Upper lobe of right lung (tissue), 1 donor: ENCODE measurements at places on chromosomes 2 and 18. TPM values are rescaled to one million over a fixed set of nuclear protein-coding genes. Genes with fewer than 3 reads are reported as not detected.

- peak overlapping the region; percentile 85 for H3K27ac ChIP-seq
- peaks cover 21% of the 10 kb centered on the region for H3K4me1 ChIP-seq
- H3K27me3 ChIP-seq, result no peaks in the 10 kb centered on the region
- peaks cover 17% of the 10 kb centered on the region for H3K36me3 ChIP-seq
- H3K4me3 ChIP-seq, result peak overlapping the region; percentile 63
Observed at GRCh38 chr18:79965119-79965902, 868 bp downstream of the HSBP1L1 start.

Gene DLX1
- not detected for total RNA-seq

DNA sequence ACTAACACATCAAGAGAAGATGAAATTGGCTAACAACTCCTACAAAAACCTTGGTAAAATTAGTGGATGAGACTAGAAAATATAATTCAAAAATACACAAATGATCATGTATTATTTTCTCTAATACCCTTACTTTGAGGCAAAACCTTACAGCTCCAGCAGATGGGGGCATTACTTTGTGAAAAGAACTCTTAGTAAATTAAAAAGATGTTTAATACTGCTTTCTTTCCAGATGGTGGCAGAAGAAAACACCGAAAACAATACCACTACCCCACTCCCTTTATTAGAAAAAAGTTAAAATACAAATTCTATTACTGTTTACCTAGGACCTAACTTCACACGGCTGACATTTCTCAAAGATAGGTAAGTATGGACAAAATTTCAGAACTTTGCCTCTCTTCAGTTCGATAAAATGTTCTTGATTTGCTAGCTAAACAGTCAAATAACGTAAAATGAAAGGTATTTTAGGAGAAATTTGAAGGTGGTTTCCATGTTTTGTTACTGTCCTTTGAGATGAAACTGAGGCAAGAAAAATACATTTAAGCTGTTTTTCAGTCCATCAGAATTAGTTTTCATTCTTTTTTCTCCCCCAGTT lies 30.6 kb downstream of the ORC4 start:
- H3K27ac ChIP-seq, result no peak overlapping the region
- no peaks in the 10 kb centered on the region for H3K4me1 ChIP-seq
- no peaks in the 10 kb centered on the region for H3K27me3 ChIP-seq
- no peak overlapping the region for H3K4me3 ChIP-seq
- no peak for DNase-seq

- H3K27ac ChIP-seq, result peak overlapping the region; percentile 99
- no peaks in the 10 kb centered on the region for H3K36me3 ChIP-seq
- peak overlapping the region; percentile 2 for H3K4me3 ChIP-seq
- DNase-seq, result no peak
- H3K27me3 ChIP-seq, result no peaks in the 10 kb centered on the region
Observed at GRCh38 chr2:9552219-9553178, 3.1 kb downstream of the ADAM17 start.

DNA sequence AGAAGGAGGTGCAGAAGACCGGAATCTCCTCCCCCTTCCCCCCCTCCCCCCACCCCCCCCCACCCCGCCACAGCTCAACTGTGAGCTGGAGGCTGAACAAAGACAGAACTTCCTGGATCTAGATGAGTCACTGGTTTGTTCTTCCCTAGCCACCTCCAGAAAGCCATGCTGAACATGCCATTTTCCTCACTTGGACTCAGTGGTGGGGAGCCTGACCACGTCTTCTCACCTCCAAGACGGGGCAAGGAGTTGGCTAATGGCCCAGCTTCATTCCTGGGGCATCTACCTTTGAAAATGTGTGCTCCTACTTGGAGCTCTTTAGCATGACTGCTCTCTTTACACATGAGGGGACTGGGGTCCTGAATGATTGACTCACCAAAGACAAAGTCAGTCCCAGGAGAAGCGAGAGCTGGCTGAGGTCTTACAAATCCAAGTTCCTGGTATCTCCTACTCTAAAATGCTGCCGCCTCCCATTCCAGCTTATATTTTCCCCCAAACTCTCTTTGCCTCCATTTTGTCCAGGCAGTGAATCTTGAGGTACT lies 22.6 kb upstream of the FZD5 start:
- no peaks in the 10 kb centered on the region for H3K27me3 ChIP-seq
- H3K36me3 ChIP-seq, result no peaks in the 10 kb centered on the region
- peak overlapping the region; percentile 47 for H3K27ac ChIP-seq
- no peak overlapping the region for H3K4me3 ChIP-seq

Gene ABCG5
- not detected for total RNA-seq

GRCh38 chr18:57397440-57398132 lies 37.6 kb upstream of the ONECUT2 start:
- H3K27me3 ChIP-seq, result no peaks in the 10 kb centered on the region
- H3K36me3 ChIP-seq, result no peaks in the 10 kb centered on the region
- H3K4me1 ChIP-seq, result no peaks in the 10 kb centered on the region
- DNase-seq, result no peak

Gene LRRC30
- not detected for total RNA-seq

Gene C2orf66
- total RNA-seq, result 0.38 TPM

- no peak overlapping the region for H3K4me3 ChIP-seq
- H3K27me3 ChIP-seq, result peaks cover 40% of the 10 kb centered on the region
- no peak overlapping the region for H3K27ac ChIP-seq
Observed at GRCh38 chr2:96320326-96320725, 4.8 kb upstream of the ITPRIPL1 start.

DNA sequence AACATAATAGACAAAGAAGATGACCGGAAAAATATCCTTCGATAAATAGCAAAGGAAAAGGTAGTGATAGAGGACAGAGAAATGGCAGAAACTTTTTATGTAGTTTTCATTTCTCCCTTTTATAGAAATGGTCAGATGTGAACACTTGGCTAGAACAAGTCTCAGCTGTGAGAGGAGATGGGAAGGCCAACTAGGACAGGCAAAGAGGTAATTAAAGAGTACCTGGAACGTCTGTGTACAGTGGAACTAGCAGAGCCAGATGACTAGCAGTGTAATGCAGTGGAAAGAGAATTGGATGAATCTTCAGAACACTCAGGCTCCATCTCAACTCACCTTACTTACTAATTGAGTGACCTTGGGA lies 69.2 kb downstream of the NABP1 start:
- no peaks in the 10 kb centered on the region for H3K36me3 ChIP-seq
- H3K4me1 ChIP-seq, result no peaks in the 10 kb centered on the region
- DNase-seq, result no peak
- no peaks in the 10 kb centered on the region for H3K27me3 ChIP-seq
- H3K27ac ChIP-seq, result no peak overlapping the region
